Dorsolateral prefrontal cortex (tissue), 122 donors: ENCODE measurements at places on chromosomes 6 and 20.

DNA sequence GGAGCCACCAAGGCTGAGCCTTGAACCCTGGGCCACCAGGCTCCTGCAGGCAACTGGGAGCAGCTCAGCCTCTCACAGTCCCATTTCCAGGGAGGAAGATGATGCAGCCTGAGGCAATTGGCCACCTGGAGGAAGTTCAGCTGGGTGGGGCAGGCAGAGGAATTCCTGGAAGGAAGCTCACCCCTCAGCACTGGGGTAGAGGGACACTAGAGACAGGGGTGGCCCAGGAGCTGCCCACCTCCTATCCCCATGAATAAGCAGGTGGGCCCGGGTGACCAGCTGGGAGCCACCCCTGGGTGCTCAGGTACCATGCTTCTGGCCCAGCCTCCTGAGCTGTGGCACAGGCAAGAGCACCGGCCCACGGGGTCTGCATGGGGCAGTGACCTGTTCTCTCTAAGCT, 3.6 kb upstream of the HSPA12B start:
- DNase-seq = no peak

GRCh38 chr6:55953335-55953734, 77.9 kb upstream of the BMP5 start:
- no peak for DNase-seq

- DNase-seq = no peak
Observed at GRCh38 chr6:90677440-90677839, 90.6 kb upstream of the MAP3K7 start.

GRCh38 chr20:17786221-17786718, 86.5 kb downstream of the BANF2 start:
- no peak for DNase-seq

GRCh38 chr6:111692327-111693164, 86.9 kb upstream of the TRAF3IP2 start:
- DNase-seq = peak; percentile 80

DNA sequence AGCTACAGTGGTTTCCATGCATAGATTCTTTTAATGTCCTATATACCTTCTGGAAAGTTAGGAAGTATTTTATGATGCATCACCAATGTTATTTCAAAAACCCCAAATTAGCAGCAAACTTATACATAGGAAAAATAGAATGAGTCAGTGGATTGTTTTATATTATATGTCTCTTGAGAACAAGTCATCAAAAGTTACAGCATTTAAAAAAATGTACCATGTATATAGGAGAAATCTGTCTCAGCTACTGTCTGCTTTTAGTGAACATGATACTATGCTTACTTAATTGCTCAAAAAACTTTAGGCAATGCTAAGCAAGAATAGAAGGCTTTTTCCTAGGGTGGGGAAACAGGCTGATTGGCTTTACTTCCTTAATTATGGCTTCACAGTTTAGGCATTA, 365.3 kb downstream of the SAMD5 start:
- no peak for DNase-seq

DNA sequence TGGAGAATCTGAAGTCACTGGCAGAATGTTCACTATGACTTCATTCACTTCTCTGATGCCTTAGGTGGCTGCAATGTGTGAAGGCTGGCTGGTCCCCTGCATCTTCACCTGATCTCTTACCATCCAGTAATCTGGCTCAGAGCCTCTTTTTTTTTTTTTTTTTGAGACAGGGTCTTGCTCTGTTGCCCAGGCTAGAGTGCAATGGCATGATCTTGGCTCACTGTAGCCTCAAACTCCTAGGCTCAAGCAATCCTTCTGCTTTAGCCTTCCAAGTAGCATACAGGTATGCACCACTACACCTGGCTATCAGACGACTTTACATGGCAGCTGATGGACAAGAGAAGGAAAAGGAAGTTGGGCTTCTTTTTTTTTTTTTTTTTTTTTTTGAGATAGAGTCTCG, 25.8 kb upstream of the JARID2 start:
- DNase-seq = no peak

GRCh38 chr20:34834459-34834893, 9.0 kb upstream of the NCOA6 start:
- DNase-seq = no peak

DNA sequence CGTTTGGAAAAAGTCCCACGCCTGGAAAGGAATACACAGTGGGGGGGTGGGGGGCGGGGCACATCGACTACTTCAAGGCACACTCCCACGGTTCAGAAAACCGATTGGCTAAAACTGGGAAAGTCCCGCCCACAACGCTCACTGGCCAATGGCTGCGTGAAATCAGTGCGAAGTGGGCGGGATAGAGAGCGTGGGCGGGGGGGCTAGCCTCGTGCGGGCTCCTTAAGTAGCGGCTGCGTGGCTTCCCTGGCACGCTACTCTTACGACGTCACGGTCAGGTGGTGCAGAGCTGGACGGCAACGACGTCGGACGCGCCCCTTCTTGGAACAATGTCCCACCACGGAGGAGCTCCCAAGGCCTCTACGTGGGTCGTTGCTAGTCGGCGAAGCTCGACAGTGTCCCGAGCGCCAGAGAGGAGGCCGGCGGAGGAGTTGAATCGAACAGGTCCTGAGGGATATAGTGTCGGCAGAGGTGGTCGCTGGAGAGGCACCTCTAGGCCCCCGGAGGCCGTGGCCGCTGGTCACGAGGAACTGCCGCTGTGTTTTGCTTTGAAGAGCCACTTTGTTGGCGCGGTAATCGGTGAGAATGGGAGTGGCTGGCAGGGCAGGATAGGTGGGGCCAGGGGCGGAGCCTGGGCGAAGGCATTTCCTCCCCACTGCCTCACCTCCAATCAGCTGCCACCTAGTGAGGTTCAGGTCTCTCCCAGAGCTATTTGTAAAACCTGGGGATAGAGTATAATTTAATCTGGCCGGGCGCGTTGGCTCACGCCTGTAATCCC, at the start of gene DDX43:
TSS of gene DDX43 (plus strand) at position 252 of the 778 bp plus-strand sequence. CDS start at position 330, 78 bp downstream.
- no peak for DNase-seq

DNA sequence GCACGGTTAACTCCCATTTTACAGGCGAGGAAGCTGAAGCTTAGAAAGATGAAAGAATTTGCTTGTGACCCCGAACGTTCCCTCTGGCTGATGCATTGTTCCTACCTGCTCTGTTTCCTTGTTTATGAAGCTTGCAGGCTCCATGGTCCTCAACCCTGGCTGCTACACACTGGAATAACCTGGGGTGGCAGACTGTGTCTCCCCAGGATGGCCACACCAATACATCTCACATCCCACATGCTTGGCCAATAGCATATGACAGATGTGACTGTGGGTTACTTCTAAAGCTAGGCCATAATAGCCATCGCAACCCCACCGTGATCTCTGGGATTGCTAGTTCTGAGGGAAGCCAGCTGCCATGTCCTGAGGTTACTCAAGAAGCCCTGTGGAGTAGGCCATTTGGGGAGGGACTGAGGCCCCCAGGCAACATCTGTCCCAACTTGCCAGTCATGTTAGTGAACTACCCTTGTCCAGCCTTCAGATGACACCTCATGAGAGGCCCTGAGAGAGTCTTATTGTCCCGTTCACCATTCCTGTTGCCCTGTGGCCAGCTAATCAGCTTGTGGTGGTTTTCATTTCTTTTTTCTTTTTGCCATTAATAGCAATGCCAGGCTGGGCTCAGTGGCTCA, 6.7 kb upstream of the FAM110A start:
- DNase-seq = no peak

- DNase-seq = no peak
Observed at GRCh38 chr6:169862892-169863525, 111.6 kb downstream of the ERMARD start.

DNA sequence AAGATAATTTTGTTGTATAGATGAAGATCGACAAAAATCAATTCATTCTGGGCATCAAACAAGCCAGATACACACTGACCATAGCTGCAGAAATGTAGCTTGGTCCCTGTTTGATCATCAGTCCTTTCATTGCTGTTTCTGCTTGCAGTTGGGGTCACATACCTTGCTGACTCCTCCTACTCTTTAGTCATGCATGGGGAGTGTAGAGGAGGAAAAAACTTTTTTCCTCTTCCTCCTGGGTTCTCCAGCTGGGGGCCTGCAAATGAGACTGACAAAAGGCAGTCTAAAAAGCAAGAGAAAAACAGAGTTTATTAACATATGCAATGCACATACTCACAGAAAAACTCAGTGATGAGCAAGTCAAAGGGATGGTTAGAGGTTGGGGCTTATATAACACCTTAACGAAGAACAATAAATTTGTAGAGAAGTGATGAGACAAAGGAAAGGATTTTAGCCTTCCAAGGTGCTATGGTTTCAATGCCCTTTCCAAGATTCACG, 105.8 kb downstream of the QRSL1 start:
- no peak for DNase-seq

DNA sequence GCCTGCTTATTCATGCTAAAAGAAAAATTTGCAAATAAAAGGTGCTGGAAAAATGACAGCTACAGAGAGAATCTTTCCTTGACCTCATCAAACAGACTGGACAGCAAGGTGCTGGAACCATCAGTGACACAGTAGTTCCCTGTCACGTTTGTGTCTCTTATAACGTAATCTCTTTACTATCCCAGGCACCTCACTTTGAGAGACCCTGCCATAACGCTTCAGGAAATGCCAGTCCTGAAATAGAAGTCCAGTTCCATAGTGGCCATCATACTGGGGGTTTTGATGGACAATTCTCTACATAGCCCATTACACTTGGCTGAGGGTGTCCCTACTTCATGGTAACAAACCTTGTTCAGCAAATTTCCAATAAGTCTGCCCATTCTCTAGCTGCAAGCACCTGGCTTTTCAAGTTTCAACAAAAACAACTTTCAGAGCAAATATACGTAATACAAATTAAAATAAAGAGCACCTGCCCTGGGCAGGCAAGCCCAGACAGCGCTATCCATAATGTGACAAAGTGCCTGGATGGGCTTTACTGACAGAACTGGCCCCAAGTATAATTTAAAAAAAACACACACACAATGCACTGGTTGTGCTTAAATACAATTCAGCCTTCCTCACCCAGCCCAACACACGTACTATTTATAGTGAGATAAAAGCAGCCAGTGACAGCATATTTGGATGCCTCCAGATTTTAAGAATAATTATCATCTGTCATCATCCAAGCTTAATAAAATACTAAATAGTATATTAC, 38.7 kb downstream of the CNKSR3 start:
- DNase-seq = no peak
